ENCODE measurements at places on chromosomes 4 and X.
A peak's percentile ranks its signal among the peaks of the same experiment; 100 is the strongest.

GRCh38 chr4:124946696-124947095 lies 234.2 kb upstream of the ANKRD50 start:
- no peak overlapping the region for H3K27ac ChIP-seq
- no peak for DNase-seq
- no peak overlapping the region for H3K4me3 ChIP-seq
- peaks cover 2% of the 10 kb centered on the region for H3K27me3 ChIP-seq
- no peaks in the 10 kb centered on the region for H3K36me3 ChIP-seq

DNA sequence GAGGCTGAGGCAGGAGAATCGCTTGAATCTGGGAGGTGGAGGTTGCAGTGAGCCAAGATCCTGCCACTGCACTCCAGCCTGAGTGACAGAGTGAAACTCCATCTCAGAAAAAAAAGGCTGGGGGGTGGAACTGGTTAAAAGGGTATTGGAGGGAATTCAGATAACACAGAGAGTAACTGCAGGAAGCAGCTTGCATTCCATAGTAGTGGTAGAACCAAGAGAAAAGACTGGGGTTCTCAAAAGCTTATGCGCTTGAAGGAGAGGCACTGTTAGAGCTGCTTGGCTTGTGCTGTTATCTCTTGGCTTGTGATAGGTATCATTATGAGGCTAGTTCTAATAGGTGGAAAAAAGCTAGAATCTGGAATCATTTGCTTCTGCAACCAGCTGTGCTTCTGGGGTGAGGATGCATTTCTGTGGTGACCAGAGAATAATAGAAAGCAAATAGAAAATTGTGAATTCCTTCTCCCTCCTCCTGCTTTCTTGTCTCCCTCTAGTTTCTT lies 91.2 kb upstream of the ELOVL6 start:
- H3K36me3 ChIP-seq = no peaks in the 10 kb centered on the region
- no peak overlapping the region for H3K27ac ChIP-seq
- H3K4me1 ChIP-seq = peaks cover 2% of the 10 kb centered on the region
- no peak for DNase-seq
- no peak overlapping the region for H3K4me3 ChIP-seq

- no peak overlapping the region for H3K27ac ChIP-seq
- H3K27me3 ChIP-seq = peaks cover 2% of the 10 kb centered on the region
- H3K4me1 ChIP-seq = no peaks in the 10 kb centered on the region
- no peak for DNase-seq
Measured at GRCh38 chrX:25717122-25717521, 421.0 kb upstream of the MAGEB18 start.

DNA sequence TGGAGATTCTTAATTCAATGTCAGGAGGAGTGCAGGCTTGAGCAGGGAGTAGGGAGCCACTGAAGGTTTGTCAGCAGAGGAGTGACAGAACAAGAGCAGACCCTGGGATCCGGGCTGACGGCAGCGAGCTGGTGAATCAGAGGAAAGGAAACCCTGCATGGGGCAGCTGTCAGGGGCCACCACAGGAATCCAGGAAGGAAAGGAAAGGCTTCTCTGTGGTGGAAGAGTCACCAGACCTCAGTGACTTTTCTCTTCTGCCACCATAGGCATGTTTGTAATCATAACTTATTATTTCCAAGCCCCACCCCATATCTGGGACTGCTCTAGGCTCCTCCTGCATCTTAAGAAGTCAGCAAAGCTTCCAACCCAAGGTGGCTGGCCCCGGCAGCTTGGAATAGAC lies 150.9 kb downstream of the BCOR start:
- H3K36me3 ChIP-seq = no peaks in the 10 kb centered on the region
- no peak overlapping the region for H3K4me3 ChIP-seq
- peaks cover 4% of the 10 kb centered on the region for H3K4me1 ChIP-seq
- peaks cover 2% of the 10 kb centered on the region for H3K27me3 ChIP-seq
- H3K27ac ChIP-seq = peak overlapping the region; percentile 12

GRCh38 chrX:55841962-55842752 lies 124.6 kb downstream of the RRAGB start:
- H3K27me3 ChIP-seq = peaks cover 3% of the 10 kb centered on the region
- no peaks in the 10 kb centered on the region for H3K4me1 ChIP-seq

DNA sequence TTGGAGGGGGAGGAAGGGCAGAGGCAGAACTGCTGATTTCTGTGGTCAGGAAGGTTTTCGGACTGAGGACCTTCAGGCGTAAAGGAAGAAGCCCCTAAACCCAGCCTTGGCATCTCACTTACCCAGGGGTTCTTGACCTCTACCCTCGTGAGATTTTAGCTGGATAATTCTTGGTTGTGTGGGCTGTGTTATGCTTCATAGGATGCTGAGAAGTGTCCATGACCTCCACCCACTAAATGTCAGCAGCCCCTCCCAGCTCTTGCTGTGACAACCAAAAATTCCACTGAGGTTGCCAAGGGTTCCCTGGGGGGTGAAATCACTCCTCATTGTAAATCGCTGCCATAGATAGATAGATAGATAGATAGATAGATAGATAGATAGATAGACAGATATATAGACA lies 5.8 kb upstream of the CRLF2 start:
- H3K27me3 ChIP-seq = peaks cover 2% of the 10 kb centered on the region
- no peak overlapping the region for H3K4me3 ChIP-seq
- peaks cover 4% of the 10 kb centered on the region for H3K36me3 ChIP-seq
- DNase-seq = no peak
- H3K27ac ChIP-seq = no peak overlapping the region
- no peaks in the 10 kb centered on the region for H3K4me1 ChIP-seq

- H3K27ac ChIP-seq = no peak overlapping the region
- no peaks in the 10 kb centered on the region for H3K36me3 ChIP-seq
- H3K4me1 ChIP-seq = no peaks in the 10 kb centered on the region
- H3K27me3 ChIP-seq = no peaks in the 10 kb centered on the region
- H3K4me3 ChIP-seq = no peak overlapping the region
Measured at GRCh38 chrX:21856504-21856903, 717 bp downstream of the YY2 start.

- H3K4me3 ChIP-seq = no peak overlapping the region
- DNase-seq = no peak
- no peaks in the 10 kb centered on the region for H3K36me3 ChIP-seq
- H3K27me3 ChIP-seq = no peaks in the 10 kb centered on the region
- H3K4me1 ChIP-seq = no peaks in the 10 kb centered on the region
- no peak overlapping the region for H3K27ac ChIP-seq
Measured at GRCh38 chrX:68461576-68461975, 28.3 kb upstream of the OPHN1 start.

- H3K27me3 ChIP-seq = no peaks in the 10 kb centered on the region
- no peaks in the 10 kb centered on the region for H3K36me3 ChIP-seq
- H3K4me1 ChIP-seq = no peaks in the 10 kb centered on the region
- H3K27ac ChIP-seq = no peak overlapping the region
- no peak overlapping the region for H3K4me3 ChIP-seq
Measured at GRCh38 chr4:26120098-26120825, 200.6 kb upstream of the RBPJ start.

GRCh38 chrX:9862953-9863352 lies 76.7 kb downstream of the SHROOM2 start:
- H3K27me3 ChIP-seq = peaks cover 2% of the 10 kb centered on the region
- peaks cover 3% of the 10 kb centered on the region for H3K4me1 ChIP-seq
- H3K36me3 ChIP-seq = no peaks in the 10 kb centered on the region

DNA sequence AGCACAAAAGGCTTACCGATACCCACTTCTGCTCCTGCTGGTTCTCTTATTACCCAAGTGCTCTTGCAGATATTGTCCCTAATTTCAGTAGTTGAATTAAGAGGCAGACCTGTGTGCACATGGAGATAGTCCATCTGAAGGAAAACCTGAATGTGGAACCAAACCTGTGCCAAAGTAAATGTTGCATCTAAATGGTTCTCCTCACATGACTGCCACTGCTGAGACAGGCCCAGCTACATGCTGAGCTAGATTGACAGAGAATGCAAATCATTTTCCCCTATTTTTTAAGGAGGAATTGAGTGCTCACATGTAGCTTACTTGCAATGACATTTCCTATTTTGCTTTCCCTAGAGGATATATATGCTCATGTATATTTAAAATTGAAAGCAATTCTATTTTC lies 609.1 kb upstream of the TECRL start:
- DNase-seq = no peak
- no peak overlapping the region for H3K4me3 ChIP-seq
- H3K36me3 ChIP-seq = no peaks in the 10 kb centered on the region
- no peaks in the 10 kb centered on the region for H3K27me3 ChIP-seq
- H3K4me1 ChIP-seq = no peaks in the 10 kb centered on the region
- no peak overlapping the region for H3K27ac ChIP-seq

DNA sequence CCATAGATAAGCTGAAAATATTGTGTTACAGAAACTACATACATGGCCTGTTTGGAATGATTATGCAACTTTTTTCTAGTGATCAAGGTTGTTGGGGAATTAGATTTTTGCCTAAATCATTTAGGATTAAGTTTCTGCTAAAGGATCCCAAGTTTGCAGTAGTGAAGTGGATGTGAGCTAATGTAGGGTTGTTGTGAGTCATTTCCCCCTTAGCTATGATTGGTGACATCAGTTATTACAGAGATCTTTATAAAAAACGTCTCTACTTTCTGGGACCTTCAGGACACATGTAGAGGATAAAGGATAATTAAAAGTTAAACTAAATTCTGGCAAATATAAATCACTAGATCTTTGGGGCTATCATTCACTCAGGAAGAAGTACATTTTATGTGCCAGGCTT lies 133.3 kb downstream of the GATB start:
- H3K36me3 ChIP-seq = no peaks in the 10 kb centered on the region
- no peak overlapping the region for H3K27ac ChIP-seq
- no peak overlapping the region for H3K4me3 ChIP-seq
- no peak for DNase-seq
- peaks cover 17% of the 10 kb centered on the region for H3K4me1 ChIP-seq
- H3K27me3 ChIP-seq = no peaks in the 10 kb centered on the region

GRCh38 chr4:38456096-38456495 lies 207.9 kb upstream of the KLF3 start:
- DNase-seq = no peak
- no peaks in the 10 kb centered on the region for H3K4me1 ChIP-seq
- no peak overlapping the region for H3K27ac ChIP-seq
- no peaks in the 10 kb centered on the region for H3K27me3 ChIP-seq

DNA sequence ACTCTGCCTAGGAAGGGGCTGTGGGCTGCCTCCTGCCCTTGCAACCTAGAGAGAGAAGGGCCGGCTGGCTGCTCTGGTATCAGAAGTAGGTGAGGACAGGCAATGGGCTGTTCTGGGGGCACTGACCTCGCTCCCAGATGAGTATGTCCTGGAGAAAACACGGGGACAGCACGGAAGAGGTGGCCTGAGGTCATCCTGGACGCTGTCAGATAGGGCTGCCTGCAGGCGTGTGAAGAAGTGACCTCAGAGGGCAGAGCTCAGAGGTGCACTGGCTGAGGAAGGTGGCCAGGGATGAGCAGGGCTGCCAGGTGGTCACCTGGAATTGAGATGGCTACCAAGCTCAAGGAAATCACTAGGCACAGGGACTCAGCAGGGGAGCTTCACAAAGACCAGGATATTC lies 159.6 kb downstream of the TSPAN5 start:
- no peak overlapping the region for H3K4me3 ChIP-seq
- H3K27me3 ChIP-seq = peaks cover 3% of the 10 kb centered on the region
- peaks cover 6% of the 10 kb centered on the region for H3K4me1 ChIP-seq
- H3K27ac ChIP-seq = no peak overlapping the region
- no peaks in the 10 kb centered on the region for H3K36me3 ChIP-seq
- DNase-seq = no peak

GRCh38 chr4:93084599-93085305 lies 743.8 kb upstream of the ATOH1 start:
- no peaks in the 10 kb centered on the region for H3K36me3 ChIP-seq
- peaks cover 2% of the 10 kb centered on the region for H3K4me1 ChIP-seq
- H3K27me3 ChIP-seq = peaks cover 2% of the 10 kb centered on the region
- H3K27ac ChIP-seq = no peak overlapping the region

GRCh38 chr4:40927074-40927473 lies 177.3 kb downstream of the NSUN7 start:
- DNase-seq = no peak
- peaks cover 6% of the 10 kb centered on the region for H3K4me1 ChIP-seq
- H3K4me3 ChIP-seq = no peak overlapping the region

GRCh38 chr4:176464748-176465147 lies 145.0 kb downstream of the SPCS3 start:
- H3K4me3 ChIP-seq = no peak overlapping the region
- no peaks in the 10 kb centered on the region for H3K27me3 ChIP-seq
- no peaks in the 10 kb centered on the region for H3K36me3 ChIP-seq
- no peak overlapping the region for H3K27ac ChIP-seq
- DNase-seq = no peak

GRCh38 chrX:88908056-88908455 lies 161.0 kb downstream of the CPXCR1 start:
- DNase-seq = no peak
- H3K4me3 ChIP-seq = no peak overlapping the region
- peaks cover 3% of the 10 kb centered on the region for H3K27me3 ChIP-seq
- no peaks in the 10 kb centered on the region for H3K4me1 ChIP-seq
